MCF 10A (cell line): ENCODE measurements at places on chromosomes 3 and 15. TPM values are rescaled to one million over a fixed set of nuclear protein-coding genes. Genes with fewer than 3 reads are reported as not detected.

Gene GOLGA8S
- total RNA-seq = 0.16 and 0.17 TPM in 2 replicates

Gene GATM
- 0.54 and 1.6 TPM in 2 replicates for total RNA-seq

Gene ABI3BP
- total RNA-seq = 2.9 and 3.1 TPM in 2 replicates

Gene GOLGA6L10
- total RNA-seq = 1.9 and 2.6 TPM in 2 replicates

Gene PLSCR2
- not detected in 2 replicates for total RNA-seq

Gene GP9
- total RNA-seq = not detected in 2 replicates

Gene CORO2B
- 0.47 and 0.79 TPM in 2 replicates for total RNA-seq

Gene BHLHE40
- 16.8 and 27.9 TPM in 2 replicates for total RNA-seq

- H3K27ac ChIP-seq = no peak overlapping the region
- no peaks in the 10 kb centered on the region for H3K4me1 ChIP-seq
- no peaks in the 10 kb centered on the region for H3K36me3 ChIP-seq
- DNase-seq = no peak
- no peak overlapping the region for H3K4me3 ChIP-seq
- no peaks in the 10 kb centered on the region for H3K27me3 ChIP-seq
These were observed 670.8 kb upstream of the NR2F2 start for GRCh38 chr15:95659656-95660055.

GRCh38 chr3:61685755-61686154, 124.4 kb downstream of the PTPRG start:
- H3K27ac ChIP-seq = peak overlapping the region; percentile 4
- peak overlapping the region; percentile 11 for H3K4me3 ChIP-seq
- DNase-seq = peak; percentile 76

DNA sequence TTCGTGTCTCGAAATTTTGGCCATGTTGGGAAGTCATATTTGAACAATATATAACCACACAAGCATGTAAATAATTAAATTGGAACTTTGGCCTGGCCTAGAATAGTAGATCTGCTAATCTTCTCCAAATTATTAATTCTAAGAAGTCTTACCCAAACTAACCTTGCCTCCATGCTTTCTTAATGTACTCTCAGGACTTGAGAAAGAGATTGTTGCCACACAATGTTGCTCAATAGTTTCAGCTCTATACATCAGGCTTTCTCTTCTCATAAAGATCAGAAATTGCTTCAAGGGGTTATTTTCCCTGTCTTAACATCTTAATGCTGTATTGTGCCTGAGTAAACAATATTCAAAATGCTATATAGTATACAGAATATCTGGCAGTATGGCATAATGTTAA, 202.7 kb upstream of the LRIG1 start:
- H3K27ac ChIP-seq = no peak overlapping the region
- no peaks in the 10 kb centered on the region for H3K27me3 ChIP-seq
- H3K36me3 ChIP-seq = no peaks in the 10 kb centered on the region
- no peak overlapping the region for H3K4me3 ChIP-seq

GRCh38 chr15:84872009-84872910, 12.2 kb upstream of the SLC28A1 start:
- H3K27ac ChIP-seq = no peak overlapping the region
- H3K27me3 ChIP-seq = no peaks in the 10 kb centered on the region
- H3K36me3 ChIP-seq = no peaks in the 10 kb centered on the region
- no peak overlapping the region for H3K4me3 ChIP-seq
- no peak for DNase-seq

GRCh38 chr3:66453651-66454463, 47.0 kb downstream of the LRIG1 start:
- no peak for DNase-seq
- H3K36me3 ChIP-seq = peaks cover 10% of the 10 kb centered on the region
- H3K27me3 ChIP-seq = no peaks in the 10 kb centered on the region
- H3K27ac ChIP-seq = peak overlapping the region; percentile 51
- no peak overlapping the region for H3K4me3 ChIP-seq

DNA sequence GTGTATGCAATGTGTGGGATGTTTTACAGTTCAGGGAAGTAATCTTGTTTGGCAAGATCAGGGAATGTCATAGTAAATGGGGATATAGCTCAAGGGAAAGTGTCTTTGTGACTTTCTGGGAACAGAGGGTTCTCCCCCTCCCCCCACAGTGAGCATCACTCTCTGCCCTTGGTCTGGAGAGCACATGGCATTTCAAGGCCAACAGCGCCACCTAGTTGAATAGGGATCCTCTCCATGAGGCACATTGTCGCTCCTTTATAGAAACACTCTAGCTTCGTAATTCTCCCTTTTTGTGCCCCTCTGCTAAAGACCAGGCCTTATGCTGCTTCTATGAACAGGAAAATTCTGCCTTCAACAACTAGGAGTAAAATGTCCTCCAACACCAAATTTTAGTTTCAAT, 37.1 kb upstream of the ARNT2 start:
- no peak overlapping the region for H3K27ac ChIP-seq
- no peaks in the 10 kb centered on the region for H3K36me3 ChIP-seq
- peaks cover 28% of the 10 kb centered on the region for H3K27me3 ChIP-seq
- H3K4me1 ChIP-seq = no peaks in the 10 kb centered on the region

DNA sequence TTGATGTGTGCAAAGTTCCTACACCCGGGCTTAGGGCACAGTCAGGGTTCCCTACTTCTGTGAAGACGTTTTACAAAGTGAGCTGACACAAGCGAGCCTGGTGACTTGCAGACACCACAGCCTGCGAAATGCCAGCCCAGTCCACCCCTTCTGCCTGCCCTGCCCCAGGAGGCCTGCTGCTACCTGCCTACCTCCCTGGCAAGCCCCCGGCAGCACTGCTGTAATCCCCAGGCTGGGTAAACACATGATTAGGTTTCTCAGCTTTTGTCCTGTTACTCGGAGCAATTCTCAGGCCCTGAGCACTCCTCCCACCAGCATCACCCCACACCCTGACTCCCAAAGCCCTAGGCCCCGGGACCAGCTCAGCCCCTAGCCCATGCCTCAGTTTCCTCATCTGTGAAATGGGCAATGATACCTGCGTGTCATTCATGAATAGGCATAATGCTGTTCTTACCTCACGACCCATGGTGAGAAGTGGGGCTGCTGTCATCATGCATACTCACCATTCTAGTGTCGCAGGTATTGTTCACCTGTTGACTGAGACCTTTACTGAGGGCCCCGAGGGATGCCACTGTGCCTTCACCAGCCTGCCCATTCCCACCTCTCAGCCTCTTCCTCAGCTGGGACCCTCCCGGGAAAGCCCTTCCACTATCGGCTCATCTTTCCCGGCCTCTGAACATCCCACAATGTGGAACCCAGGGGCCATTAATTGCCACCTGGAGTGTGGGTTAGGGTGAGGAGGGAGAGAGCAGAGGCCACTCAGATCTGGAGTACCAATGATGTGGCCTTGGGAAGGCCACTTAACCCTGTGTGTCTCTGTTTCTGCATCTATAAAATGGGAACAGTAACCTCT, 31.5 kb upstream of the SLC6A6 start:
- peaks cover 16% of the 10 kb centered on the region for H3K4me1 ChIP-seq
- H3K27ac ChIP-seq = peak overlapping the region; percentile 53
- peaks cover 6% of the 10 kb centered on the region for H3K36me3 ChIP-seq
- no peak overlapping the region for H3K4me3 ChIP-seq
